AG09319 (cell line): ENCODE measurements at places on chromosomes 1 and 21.
A peak's percentile ranks its signal among the peaks of the same experiment; 100 is the strongest.

GRCh38 chr1:228964178-228965089 is 229.2 kb downstream of the RHOU start:
- DNase-seq = peak; percentile 25

DNA sequence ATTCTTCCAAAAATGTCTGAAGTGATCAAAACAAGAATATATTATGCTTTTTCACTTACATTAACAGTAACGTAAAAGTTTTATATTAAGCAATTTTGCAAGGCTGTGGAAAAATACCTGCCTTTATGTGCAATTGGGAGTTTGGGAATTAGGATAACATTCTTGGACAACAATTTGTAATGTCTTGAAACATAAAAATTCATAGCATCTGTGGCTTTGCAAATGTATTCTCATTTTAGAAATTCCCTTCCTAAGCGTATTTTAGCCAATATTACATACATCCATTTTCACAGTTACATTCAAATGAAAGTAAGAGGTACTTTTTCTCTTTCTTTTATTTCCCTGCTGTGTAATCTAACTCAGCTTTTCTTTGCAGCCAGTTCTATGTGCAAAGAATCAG is 13.4 kb upstream of the CFH start:
- DNase-seq = no peak

- DNase-seq = no peak
Measured at GRCh38 chr1:109630081-109630897, 10.7 kb downstream of the AMPD2 start.

DNA sequence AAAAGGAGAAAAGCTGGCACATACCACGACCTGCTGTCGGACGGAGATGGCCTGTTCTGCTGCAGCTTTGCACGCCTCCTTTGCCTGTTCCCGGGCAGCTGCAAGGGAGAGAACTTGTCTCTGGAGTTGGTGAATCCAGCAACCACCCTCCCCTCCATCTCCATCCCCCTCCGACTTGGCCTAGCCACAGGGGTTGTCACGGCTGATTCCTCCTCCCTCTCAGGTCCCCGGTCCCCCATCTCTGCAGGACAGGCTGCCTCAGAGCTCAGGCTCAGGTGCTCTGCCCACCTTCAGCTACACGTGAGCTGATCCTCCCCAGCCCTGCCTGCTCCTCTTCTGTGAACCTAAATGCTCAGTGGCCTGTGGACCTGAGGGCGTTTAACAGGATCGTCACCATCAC is 11.1 kb upstream of the SRM start:
- no peak for DNase-seq

DNA sequence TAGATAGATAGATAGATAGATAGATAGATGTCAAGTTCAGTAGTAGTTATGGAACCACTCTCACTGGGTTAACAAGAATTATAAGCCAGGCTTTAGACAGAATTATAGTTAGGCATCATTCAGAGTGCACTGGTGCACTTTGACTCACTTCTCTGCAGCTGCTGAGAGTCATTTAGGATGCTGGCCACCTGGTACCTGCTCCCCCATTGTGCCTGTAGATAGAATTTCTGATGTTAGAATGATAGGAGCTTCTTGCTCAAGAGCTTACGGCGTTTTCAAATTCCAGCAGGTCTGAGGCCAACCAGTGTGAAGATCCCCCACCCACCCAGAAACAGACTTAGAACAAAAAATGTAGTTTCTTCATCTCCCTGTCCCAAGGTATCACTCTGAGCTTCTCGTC is 107.8 kb upstream of the HMCN1 start:
- no peak for DNase-seq

DNA sequence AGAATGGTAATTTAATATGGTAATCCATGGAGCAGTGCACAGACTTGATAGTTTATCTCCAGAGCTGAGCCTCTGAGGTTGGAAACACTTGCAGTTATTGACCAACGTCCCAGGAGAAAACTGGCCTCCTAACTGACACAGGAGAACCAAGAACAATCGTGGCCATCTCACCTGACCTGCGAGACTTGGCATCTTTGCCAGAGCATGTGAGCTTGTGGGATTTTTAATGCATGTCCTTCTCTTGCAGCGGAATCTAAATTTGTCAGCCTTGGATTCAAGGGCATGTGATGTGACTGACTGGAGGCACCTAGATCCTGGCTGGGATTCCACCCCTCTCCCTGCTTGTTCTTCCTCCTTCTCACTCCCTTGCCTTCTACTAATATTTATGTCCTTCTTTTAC is 27.8 kb upstream of the SLC26A9 start:
- DNase-seq = no peak

- DNase-seq = no peak
Measured at GRCh38 chr21:39934895-39935294, 67.7 kb downstream of the PCP4 start.

- DNase-seq = no peak
Measured at GRCh38 chr1:243959998-243960397, 91.1 kb upstream of the ZBTB18 start.

- DNase-seq = peak; percentile 52
Measured at GRCh38 chr1:67840449-67840848, 7.2 kb upstream of the GNG12 start.

DNA sequence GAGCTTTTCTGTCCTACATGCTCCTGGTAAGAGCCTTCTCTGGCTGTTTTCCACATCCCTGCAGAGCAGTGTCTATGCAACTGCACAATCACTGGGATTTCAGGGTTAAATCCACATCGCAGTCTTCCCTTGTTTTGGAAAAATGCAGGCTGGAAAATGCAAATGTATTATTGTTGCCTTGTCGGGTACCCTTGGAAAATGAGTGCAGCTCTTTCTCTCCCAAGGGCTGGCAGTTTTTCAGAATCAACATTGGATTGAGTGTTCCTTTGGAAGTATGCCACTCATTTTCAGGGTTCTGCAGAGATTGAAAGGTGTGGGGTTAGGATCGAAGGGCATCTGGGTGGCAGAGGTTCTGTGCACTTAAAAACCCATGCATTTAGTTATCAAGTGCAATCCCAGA is 3.2 kb downstream of the NOS1AP start:
- DNase-seq = no peak

GRCh38 chr1:15667362-15667761 is 16.8 kb upstream of the PLEKHM2 start:
- DNase-seq = no peak

- DNase-seq = no peak
Measured at GRCh38 chr1:23211955-23212354, 5.3 kb downstream of the HTR1D start.

DNA sequence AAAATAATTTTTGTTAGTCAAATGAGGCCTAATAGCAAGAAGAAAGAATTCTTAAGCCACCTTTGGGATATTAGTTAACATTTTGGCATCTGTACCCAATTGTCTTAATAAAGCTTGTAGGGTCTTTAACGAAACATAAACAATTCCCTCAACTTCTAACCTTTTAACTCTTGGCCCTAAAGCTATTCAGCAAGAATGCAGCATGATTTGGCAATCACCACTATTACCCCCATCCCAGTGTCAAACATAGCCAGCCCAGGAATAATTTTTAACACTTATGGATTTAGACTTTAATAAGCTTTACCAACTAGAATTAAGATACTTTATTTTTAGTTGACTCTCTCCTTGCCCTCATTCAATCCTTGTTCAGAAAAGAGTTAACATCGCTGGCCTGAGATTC is 2.5 kb upstream of the SLC16A4 start:
- DNase-seq = no peak

DNA sequence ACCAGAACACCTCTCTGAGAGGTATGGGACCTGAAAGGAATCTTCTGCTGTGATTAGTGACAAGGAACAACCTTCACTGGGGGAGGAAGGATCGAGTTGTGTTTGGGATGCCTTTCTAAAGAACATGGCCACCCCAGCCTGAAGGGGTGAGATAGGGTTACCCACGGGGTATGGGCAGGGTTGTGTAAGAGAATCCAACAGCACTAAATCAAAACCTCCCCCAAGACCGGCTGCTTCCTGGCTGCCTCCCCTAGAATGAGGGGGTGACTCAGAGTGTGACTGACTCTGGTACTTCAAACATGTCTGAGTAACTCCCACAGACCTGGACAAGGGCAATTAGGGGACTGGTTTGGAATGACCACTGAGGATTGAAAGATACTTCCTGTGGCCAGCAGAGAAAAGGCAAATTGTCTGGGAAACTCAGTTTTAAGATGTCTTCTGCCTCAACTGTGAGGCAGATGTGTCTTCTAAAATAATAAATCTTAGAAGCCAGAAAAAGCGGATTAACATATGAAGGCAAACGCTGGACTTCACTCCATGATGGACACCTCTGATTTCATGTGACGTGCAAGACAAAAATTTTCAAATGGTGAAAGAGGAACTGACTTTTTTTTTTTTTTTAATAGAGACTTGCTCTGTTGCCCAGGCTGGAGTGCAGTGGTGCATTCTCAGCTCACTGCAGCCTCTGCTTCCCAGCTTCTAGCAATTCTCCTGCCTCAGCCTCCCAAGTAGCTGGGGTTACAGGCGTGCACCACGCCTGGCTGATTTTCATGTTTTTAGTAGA is 6.7 kb upstream of the PTPN14 start:
- DNase-seq = no peak

DNA sequence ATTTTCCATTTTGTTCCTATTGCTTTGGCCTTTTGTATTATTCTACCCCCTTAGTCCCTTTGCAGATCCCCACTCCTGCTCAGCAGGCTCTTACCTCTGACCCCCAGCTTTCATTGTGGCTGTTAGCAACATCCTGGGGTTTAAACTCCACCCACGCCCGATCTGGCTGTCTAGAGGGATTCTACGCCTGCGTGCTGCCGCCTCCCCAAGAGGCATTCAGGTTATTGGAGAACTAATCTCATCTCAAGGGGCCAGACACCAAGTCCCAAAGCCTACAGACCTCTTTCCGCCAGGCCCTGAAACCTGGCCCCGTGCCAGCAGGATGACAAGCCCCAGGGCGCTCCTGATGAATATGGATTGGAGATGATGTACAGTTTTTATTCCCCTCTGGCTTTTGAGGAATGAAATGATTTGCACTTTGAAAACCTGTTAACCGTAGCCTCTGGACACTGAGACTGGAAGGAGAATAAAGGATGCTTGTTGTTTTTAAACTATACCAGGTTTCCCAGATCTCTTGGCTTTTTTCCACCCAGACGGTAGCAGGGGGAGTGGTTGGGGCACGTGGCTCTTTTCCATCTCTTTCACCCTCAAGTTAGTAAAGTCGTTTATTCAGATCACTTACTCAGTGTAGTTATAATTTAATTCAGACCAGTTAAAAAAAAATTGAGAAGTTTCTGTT is 14.5 kb upstream of the IKBKE start:
- DNase-seq = no peak
